ENCODE measurements at places on chromosomes 6 and 20.

GRCh38 chr6:63267828-63268227, 52.0 kb downstream of the LGSN start:
- DNase-seq: no peak

DNA sequence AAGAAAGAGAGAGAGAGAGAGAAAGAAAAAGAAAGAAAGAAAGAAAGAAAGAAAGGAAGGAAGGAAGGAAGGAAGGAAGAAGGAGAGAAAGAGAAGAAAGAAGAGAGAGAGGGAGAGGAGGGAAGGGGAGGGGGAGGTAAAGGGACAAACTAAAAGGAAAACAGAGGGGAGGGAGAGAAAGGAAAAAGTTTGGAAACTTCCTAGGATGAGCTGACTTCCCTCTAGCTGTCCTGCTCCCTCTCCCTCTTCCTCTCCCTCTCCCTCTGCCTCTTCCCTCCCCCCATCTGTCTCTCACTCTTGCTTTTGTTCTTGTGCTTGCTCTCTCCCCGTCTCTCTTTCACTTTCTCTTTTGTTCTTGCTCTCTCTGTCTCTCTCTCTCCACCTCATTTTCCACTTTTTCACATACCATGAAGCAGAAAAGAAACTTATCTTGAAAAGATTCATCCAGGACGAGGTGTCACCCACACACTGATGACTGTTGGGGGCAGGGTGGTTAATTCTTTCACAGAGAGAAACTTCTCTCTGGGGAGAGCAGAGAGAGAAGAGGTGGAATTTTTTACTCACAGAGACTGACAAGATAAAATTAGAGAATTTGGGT, 56.4 kb upstream of the DUSP22 start:
- no peak for DNase-seq

DNA sequence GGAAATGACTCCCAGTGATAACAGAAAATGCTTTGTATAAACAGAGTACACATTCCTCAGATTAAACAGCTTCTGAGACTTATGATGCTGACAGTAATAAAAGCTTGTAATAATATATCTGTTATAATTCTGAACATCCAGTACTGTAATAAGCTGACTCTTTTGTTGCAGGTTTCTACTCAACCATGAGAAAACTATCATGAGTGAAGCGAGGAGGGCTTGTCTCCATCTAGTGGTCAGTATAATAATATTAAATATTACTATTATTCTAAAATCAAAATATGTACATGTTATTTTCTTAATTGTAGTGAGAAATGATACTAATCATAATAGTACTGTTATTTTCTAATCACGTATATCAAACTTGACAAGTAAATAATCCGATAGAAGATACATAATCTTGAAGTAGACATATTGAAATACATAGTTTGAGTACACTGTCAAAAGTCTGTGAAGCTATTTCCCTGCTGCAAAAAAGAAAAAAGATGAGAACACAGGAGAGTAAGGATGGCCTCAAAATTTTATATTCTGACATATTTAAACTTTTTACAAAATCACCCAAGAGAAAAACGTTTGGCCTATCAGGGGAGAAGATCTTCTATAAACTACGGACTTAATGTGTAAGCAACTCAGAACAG, 183.1 kb downstream of the MOXD1 start:
- no peak for DNase-seq

GRCh38 chr20:52179331-52180179, 12.0 kb downstream of the ZFP64 start:
- DNase-seq: no peak

DNA sequence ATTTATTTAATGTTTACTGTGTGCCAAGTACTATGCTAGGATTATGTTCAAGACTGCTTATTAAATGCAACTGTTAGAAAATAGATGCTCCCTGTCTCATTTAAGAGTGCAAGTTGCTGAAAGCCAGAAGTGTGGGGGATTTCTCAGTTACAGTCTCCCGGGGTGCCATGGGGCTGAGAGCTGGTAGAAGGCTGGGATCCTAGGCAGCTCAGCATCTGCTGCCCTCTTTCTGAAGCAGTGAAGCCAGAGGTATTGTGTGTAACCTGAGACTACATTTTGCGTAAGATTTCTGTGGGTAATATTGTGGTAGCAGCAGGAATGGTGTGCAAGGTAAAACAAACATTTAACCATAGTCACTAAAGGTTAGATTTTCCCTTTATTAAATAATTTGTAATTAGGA, 120.6 kb downstream of the AKAP7 start:
- DNase-seq: no peak

- no peak for DNase-seq
Observed at GRCh38 chr6:9292975-9293374, 857.6 kb upstream of the SLC35B3 start.

- no peak for DNase-seq
Observed at GRCh38 chr6:6494677-6495076, 93.8 kb upstream of the LY86 start.

DNA sequence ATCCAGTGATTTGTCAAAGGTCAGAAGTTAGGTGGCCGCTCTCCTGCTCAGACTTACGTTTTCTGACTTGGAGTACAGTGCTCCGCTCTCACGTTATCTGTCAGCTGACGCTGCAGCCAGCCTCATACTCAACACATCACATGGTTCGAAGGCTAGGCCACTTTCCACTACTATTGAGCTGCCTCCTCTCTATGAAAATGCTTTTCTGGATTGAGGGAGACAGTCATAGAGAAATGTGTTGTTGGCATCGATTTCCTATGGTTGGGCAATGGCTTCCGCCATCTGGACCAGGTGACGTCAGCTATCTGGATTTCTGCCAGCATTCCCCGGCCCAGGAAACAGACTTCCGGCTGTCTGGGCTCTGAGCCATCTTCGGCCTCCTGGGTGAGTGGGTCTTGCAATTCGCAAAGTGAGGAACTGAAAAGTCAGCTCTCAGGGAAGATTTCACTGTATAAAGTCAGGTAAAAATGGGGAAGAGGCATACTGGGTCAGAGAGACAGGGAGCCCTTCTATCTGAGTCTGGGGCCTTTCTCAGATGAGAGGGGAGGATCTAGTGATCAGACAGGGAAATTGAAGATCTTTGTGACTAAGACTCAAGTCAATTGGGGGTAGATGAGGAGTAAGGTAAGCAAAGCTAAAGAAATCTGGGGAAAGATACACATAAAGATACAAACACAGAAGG, 37.5 kb upstream of the IER3 start:
- no peak for DNase-seq

GRCh38 chr20:40536808-40537207, 152.2 kb downstream of the MAFB start:
- DNase-seq: no peak

- DNase-seq: no peak
Observed at GRCh38 chr6:148890096-148890495, 143.3 kb downstream of the UST start.

- no peak for DNase-seq
Observed at GRCh38 chr6:170207586-170208181, 83.2 kb downstream of the DLL1 start.

DNA sequence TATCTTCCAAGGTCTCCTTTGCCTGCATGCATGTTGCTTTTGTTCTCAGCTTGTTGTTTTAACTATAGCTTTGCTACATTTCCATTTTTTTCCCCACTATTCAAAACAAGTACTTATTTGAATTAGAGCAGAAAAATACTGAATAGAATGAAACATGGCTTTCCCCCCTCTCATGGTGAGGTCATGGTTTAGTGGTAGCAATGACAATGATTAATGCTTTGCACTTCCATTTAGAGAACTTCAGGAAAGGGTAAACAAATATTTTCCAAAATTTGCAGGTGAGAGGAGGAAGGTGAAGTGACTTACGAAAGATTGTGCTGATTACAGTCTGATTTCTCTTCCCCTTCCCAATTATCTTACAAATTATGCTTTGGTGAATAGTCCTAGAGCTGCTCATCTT, 47.8 kb upstream of the TRAF3IP2 start:
- DNase-seq: no peak

- DNase-seq: no peak
Observed at GRCh38 chr20:39874049-39874893, 814.8 kb downstream of the MAFB start.

DNA sequence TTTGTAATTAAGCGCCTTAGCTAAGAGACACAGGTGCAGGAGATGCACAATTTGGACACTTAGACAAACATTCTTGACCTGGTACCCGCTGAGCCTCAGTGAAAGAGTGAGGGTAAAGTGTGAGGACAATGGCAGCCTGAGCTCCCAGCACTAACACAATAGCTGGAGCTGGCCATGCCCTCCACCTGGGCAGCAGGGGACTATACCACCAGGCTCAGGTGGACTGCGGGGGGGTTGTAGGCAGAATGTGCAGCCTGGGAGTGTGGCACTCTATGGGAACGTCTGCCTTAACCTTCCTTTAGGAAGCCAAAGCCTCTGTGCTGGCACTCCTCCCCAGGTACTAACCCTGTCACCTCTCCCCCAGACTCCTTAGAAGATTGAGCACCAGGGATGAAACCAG, 23.6 kb downstream of the PRKN start:
- DNase-seq: no peak

DNA sequence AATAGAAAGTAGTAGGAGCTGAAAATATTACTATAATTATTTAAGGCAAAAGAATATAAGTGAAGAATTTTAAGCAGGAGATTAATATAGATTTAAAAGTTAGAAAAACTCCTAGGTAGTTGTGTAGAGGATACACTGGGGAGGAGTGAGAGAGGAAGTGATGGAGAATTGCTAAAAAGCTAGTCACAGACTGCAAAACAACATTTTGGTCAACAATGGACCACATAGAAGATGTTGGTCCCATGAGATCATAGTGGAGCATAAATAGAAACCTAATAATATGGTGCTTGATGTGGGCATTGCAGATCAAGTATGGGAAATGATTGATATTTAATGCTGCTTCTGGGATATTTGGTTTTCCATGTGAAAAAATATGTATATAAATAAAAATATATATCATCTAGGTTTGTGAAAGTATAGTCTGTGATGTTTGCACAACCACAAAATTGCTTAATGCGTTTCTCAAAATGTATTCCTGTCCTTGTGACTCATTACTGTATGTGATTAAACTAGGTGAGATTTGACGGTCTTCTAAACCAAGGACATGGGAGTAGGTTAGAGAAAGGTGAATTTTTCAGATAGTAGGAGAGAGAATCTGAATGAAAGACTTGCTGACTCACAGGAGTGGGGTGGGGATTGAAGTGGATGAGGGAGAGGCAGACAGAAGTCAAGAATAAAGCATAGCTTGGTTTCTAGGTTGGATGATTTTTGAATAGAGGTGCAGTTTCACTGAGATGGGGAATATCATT, 174.0 kb downstream of the BCKDHB start:
- DNase-seq: no peak

DNA sequence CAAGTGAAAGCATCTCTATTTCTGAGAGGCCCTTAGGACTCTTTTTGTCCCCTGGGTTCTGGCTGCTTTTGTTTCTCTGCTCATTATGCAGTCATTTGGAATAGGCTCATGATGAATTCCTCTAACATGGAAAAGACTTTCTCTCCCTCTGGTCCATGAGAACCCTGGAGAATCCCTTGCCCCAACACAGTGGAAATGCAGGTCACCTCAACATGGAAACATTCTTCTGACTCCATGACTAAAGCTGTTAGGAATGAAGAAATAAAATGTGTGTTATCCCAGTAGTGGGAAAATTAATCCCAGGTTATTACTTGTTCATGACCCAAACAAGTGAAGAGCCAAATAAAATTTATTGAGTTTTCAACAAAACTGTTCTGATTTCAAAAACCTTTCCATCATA, 458.6 kb downstream of the EPM2A start:
- DNase-seq: no peak

GRCh38 chr6:134317471-134318131, at the start of gene SGK1:
Gene SGK1 (minus strand): TSS chr6:134318112. CDS start chr6:134317460, 652 bp downstream.
- no peak for DNase-seq

DNA sequence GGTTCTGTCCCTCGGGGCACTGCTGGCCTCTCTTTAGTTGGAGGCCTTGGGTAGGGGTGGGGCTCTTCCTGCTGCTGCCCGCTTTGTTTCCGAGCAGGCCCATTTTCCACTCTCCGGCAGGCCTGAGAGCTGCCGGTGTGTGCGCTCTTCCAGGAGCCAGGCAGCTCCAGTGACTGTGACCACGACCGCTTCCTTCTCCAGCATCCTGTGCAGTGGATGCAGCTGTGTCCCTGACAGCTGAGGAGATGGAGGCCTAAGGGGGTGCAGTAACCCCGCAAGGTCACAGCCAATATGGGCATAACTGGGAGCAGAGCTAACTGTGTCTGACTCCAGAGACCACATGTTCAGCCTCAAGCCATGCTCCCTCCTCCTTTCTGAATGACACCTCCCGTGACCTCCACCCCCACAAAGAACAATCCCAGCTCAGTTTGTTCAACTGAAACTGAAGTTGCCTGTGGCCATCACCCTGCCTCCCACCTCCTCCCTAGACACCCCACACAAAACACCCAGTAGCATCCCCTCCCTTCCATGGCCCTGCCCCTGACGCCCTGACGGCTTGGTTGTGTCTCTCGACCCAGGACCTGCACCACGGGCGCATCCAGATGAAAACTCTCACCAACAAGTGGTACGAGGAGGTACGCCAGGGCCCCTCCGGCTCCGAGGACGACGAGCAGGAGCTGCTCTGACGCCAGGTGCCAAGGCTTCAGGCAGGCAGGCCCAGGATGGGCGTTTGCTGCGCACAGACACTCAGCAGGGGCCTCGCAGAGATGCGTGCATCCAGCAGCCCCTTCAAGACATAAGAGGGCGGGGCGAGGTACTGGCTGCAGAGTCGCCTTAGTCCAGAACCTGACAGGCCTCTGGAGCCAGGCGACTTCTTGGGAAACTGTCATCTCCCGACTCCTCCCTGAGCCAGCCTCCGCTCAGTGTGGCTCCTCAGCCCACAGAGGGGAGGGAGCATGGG, 27.8 kb downstream of the SPATA2 start:
- no peak for DNase-seq

DNA sequence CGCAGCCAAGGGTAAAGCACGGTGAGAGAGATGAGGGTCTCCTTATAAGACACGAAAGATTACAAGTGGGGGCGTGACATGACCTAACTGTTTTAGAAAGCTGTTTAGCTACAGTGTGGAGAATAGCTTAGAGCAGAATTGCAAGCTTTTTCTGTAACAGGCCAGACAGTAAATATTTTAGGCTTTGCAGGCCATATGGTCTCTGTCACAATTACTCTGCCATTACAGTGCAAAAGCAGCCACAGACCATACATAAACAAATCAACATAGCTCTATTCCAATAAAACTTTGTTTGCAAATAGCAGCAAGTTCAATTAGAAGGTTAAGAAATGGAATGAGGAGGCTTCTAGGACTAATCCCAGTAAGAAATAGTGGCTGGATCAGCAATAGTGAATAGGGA, 16.8 kb downstream of the PGM3 start:
- DNase-seq: no peak

GRCh38 chr20:44449864-44450263, 25.8 kb upstream of the TTPAL start:
- no peak for DNase-seq

- DNase-seq: no peak
Observed at GRCh38 chr6:134299236-134299635, 18.7 kb downstream of the SGK1 start.

DNA sequence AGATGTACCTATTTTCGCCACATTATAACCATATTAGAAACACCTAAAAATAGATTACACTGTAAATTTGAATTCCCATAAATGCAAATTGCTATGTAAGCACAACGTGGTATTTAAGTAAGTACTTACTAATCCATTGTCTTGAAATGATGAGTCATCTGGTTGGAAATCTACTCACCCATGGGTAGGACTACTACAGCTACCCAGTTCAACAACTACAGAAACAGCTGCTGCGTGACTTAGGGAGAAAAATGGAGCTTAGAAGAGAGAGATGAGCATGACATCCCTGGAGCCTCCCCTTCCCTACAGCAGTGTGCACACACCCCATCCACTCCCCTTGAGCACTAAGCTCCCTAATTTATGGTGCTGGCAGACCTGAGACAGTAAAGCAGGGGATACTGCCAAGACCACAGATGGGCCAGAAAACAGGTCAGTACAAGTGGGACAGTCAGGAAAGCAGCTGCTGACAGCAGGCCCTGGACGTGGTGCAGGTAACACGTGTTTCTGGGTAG, 26.9 kb downstream of the RRAGD start:
- DNase-seq: no peak
